Common myeloid progenitor, CD34-positive (primary cell): ENCODE measurements at places on chromosomes 13 and 19.

GRCh38 chr13:35139591-35139990 is 197.5 kb downstream of the NBEA start:
- no peak overlapping the region for H3K4me3 ChIP-seq
- no peak for DNase-seq
- no peaks in the 10 kb centered on the region for H3K36me3 ChIP-seq
- H3K4me1 ChIP-seq, result peaks cover 8% of the 10 kb centered on the region
- H3K27me3 ChIP-seq, result no peaks in the 10 kb centered on the region

- no peaks in the 10 kb centered on the region for H3K4me1 ChIP-seq
- no peak for DNase-seq
- H3K27ac ChIP-seq, result no peak overlapping the region
- no peaks in the 10 kb centered on the region for H3K36me3 ChIP-seq
- H3K27me3 ChIP-seq, result no peaks in the 10 kb centered on the region
These were observed 203.9 kb downstream of the COL4A1 start for GRCh38 chr13:110103026-110103425.

GRCh38 chr19:13139633-13140311 is 10.4 kb downstream of the STX10 start:
- peaks cover 33% of the 10 kb centered on the region for H3K36me3 ChIP-seq
- no peak for DNase-seq
- H3K4me1 ChIP-seq, result no peaks in the 10 kb centered on the region
- H3K27ac ChIP-seq, result no peak overlapping the region

- DNase-seq, result no peak
- H3K36me3 ChIP-seq, result no peaks in the 10 kb centered on the region
- peaks cover 6% of the 10 kb centered on the region for H3K27me3 ChIP-seq
These were observed 206.2 kb downstream of the URI1 start for GRCh38 chr19:30148039-30148790.

DNA sequence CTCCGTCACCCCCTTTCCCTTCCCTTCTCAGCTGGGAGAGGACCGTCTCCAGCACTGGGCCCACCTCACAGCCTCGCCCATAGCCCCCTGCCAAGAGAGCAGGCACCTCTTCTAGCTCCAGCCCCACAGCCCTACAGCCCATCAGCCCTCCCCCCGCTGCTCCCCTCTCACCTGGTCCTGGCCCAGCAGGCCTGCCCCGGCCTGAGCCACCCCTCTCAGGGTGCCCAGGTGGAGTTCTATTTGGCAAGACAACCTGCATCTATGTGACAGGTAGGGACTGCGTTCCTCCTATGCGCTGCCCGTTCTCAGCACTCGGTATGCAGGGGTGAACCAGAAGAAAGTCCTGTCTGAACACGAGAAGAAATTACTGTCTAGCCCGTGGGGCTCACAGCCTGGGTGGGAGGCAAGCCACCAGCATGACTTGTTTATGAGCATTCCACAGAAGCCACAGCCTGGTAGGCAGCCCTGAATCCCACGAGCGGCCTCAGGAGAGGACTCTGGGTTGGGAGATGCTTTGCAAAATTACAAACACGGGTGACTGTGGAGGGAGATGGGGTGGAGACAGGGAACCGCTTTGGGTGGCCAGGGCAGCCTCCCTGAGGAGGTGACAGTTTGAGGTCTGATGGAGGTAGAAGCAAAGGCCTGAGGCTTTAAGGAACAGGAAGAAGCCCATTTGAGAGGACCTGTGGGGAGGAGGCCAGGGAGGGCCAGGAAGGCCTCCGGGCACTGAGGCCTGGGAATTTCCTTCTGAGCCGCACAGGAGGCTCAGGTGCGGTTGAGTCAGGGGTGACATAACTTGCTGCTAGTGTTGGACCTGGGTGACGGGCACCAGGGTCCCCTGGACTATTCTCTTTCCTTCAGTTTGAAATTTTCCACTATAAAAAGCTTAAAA is 1.2 kb upstream of the PLEKHF1 start:
- H3K27me3 ChIP-seq, result no peaks in the 10 kb centered on the region
- H3K4me3 ChIP-seq, result peak overlapping the region; percentile 84
- no peak for DNase-seq
- H3K27ac ChIP-seq, result no peak overlapping the region

DNA sequence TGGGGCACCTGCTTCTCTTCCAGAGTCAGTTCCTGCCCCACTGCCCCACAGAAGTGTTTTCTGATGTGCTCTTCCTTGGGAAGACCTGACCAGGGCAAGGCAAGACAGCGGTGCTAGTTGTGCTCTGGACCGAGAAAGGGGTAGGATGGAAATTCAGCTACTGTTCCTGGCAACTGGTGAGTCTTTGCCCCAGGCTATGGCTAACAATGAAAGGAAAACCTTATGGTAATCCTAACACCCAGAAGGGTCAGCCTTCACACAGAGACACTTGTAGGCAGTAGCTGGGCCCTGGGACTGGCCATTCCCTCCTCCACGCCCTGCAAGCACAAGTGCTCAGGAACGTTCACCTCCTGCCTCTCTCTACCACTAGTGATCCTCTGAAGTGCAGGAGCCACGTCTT is 9.6 kb upstream of the CYSLTR2 start:
- H3K4me1 ChIP-seq, result peaks cover 6% of the 10 kb centered on the region
- no peak overlapping the region for H3K4me3 ChIP-seq
- H3K27ac ChIP-seq, result no peak overlapping the region
- no peak for DNase-seq
- H3K36me3 ChIP-seq, result no peaks in the 10 kb centered on the region

DNA sequence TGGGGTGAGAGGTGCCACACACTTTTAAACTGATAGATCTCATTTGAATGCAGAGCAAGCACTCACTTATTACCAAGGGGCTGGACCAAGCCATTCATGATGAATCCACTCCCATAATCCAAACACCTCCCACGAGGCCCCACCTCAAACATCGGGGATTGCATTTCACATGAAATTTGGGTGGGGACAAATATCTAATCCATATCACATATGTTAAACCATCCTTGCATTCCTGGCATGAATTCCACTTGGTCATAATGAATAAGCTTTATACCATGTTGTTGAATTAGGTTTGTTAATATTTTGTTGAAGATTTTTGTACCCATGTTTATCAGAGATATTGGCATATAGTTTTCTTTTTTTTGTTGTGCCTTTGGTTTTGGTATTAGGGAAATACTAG is 1198.7 kb upstream of the ATXN8OS start:
- no peak overlapping the region for H3K4me3 ChIP-seq
- no peak overlapping the region for H3K27ac ChIP-seq
- no peaks in the 10 kb centered on the region for H3K4me1 ChIP-seq
- DNase-seq, result no peak
- no peaks in the 10 kb centered on the region for H3K36me3 ChIP-seq
- H3K27me3 ChIP-seq, result no peaks in the 10 kb centered on the region

GRCh38 chr13:62093984-62094780 is 678.5 kb upstream of the PCDH20 start:
- no peaks in the 10 kb centered on the region for H3K27me3 ChIP-seq
- H3K36me3 ChIP-seq, result no peaks in the 10 kb centered on the region
- no peaks in the 10 kb centered on the region for H3K4me1 ChIP-seq
- H3K4me3 ChIP-seq, result no peak overlapping the region
- no peak overlapping the region for H3K27ac ChIP-seq

DNA sequence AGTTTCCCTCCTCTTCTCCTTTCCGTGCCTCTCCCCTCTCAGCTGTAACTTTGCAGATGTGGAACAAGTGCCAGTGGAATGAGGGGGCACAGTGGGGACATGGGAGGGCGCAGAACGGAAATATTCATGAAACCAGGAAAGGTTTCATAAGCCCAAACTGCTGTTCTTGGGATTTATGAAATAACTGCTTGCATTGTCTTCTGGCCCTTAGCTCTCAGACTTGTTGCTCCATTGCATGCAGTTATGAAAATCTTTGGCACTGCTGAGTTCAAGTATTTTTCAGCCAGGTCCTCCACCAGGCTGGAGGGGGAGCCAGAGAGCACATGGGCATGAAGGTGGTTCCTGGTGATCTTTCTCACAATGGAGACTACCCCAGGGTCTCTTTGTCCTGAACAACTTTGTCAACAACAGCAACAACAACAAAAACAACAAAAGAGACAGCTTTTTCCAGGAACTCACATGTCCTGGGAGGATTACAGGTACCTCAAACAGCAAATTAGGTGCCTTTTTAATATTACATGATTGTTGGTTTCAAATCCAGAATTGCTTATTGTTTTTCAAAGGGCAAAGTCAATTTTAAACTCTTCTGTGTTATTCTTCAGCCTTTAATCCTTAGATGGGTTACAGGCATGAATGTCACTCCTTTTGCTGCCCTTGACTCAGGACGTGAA is 1.5 kb downstream of the RGCC start:
- H3K4me1 ChIP-seq, result peaks cover 47% of the 10 kb centered on the region
- H3K27me3 ChIP-seq, result peaks cover 6% of the 10 kb centered on the region
- DNase-seq, result peak; percentile 82
- peaks cover 3% of the 10 kb centered on the region for H3K36me3 ChIP-seq
- H3K4me3 ChIP-seq, result peak overlapping the region; percentile 81

DNA sequence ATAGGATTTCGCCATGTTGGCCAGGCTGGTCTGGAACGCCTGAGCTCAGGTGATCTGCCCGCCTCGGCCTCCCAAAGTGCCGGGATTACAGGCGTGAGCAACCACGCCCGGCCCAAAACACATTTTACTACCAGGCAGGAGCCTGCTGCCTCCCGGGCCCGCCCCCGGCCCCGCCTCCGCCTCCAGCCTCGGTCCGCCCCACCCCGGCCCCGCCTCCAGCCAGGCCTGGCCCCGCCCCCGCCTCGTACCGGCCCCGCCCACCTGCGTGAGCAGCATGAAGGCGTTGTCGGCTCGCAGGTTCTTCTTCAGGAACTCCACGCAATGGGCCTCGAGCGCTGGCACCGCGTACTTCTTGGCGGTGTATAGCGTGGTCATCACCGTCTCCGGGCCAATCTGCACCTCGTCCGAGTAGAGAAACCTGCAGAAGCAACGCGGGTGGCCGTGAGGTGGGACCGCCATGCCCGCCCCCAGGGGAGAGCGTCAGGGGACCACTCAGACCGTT is 22.7 kb downstream of the BTBD2 start:
- H3K27ac ChIP-seq, result no peak overlapping the region
- no peaks in the 10 kb centered on the region for H3K4me1 ChIP-seq
- peaks cover 62% of the 10 kb centered on the region for H3K36me3 ChIP-seq
- H3K27me3 ChIP-seq, result no peaks in the 10 kb centered on the region
- peak; percentile 32 for DNase-seq
- H3K4me3 ChIP-seq, result no peak overlapping the region

- no peak for DNase-seq
- no peaks in the 10 kb centered on the region for H3K27me3 ChIP-seq
- no peaks in the 10 kb centered on the region for H3K4me1 ChIP-seq
- H3K4me3 ChIP-seq, result no peak overlapping the region
- H3K27ac ChIP-seq, result no peak overlapping the region
These were observed 9.1 kb downstream of the ZNF841 start for GRCh38 chr19:52086481-52086880.

DNA sequence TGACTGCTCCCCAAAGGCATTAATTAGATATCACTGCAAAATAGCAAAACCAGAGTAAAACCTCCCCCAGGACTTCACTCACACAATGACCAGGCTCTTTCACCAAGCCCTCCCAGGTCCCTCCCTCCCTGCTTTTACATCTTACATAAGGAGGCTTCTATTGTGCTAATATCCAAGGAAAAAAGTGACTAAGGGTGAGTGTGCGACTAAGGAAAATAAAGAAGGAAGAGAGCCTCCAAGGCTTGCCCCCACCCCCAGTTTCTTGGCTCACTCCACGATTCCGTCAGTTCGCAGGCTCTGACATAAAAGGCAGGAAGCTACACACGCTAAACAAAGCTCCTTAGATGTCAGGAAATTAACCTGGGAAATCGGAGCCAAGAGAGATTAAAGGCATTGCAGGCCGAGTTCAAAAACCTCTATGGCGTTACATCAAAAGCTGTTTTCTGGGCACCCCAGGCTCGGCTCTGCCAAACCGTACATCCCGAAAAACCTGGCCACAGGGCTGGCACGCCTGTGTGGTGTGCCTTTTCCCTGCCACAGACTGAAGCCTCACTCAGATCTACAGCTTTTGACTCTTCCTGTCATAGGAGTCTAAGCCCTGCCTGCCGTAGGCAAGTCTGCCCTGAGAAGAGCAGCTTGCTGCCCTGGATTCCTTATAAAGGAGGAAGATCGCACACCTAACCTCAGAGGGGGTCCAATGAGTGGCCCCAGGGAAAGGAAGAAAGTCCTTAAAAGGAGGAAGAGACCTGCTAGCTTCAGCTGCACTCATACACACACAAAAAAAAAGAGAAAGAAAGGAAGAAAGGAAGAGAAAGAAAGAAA is 67.0 kb upstream of the SERP2 start:
- H3K27ac ChIP-seq, result no peak overlapping the region
- H3K4me3 ChIP-seq, result no peak overlapping the region
- H3K36me3 ChIP-seq, result no peaks in the 10 kb centered on the region
- H3K27me3 ChIP-seq, result no peaks in the 10 kb centered on the region

DNA sequence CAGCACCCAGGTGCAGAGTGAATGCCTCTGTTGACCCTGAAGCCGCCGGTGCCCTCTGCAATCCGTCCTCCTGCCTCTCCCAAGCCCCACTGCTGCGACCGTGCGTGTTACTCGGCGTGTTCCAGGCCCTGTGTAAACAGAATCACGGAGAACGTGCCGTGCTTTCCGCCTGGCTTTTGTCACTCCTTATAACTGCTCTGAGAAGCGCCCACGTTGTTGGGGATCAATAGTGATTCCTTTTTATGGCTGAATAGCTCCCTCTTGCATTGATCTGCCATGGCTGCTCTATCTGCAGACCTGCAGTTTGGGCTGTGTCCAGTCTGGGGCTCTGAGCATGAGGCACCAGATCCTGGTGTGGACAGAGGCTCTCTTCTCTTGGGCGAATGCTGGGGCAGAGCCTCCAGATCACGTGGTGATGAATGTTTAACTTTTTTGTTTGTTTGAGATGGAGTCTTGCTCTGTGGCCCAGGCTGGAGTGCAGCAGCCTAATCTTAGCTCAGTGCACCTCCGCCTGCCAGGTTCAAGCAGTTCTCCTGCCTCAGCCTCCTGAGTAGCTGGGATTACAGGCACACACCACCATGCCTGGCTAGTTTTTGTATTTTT is 15.8 kb downstream of the ADPRHL1 start:
- DNase-seq, result no peak
- H3K36me3 ChIP-seq, result no peaks in the 10 kb centered on the region
- H3K4me1 ChIP-seq, result no peaks in the 10 kb centered on the region
- H3K27me3 ChIP-seq, result no peaks in the 10 kb centered on the region
- no peak overlapping the region for H3K4me3 ChIP-seq

DNA sequence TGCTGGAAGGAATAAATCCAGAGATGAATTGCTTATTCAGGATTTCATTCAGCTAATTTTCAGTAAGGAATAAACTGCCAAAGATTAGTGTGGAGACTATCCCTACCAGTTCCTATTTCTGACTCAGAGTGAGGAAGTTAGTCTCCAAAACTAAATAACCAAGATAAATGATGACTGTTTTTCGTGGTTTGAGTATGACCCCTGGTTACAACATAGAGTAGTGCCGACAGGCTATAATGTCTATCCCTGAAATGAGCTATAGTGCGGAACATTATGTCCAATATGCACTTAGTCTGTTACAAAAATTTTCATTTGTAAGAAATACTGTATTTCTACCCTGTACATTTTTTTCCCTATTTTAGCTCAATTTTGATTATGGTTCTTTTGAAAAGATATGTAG is 51.4 kb downstream of the NBEA start:
- no peaks in the 10 kb centered on the region for H3K27me3 ChIP-seq
- H3K27ac ChIP-seq, result no peak overlapping the region
- no peak overlapping the region for H3K4me3 ChIP-seq
- no peaks in the 10 kb centered on the region for H3K4me1 ChIP-seq
- no peaks in the 10 kb centered on the region for H3K36me3 ChIP-seq
